Activated CD4-positive, alpha-beta T cell treated with anti-CD3 and anti-CD28 coated beads for 36 hours (primary cell): ENCODE measurements at places on chromosomes 7 and 10. TPM values are rescaled to one million over a fixed set of nuclear protein-coding genes. Genes with fewer than 3 reads are reported as not detected.
A peak's percentile ranks its signal among the peaks of the same experiment; 100 is the strongest.

- peak; percentile 53 for DNase-seq
These were observed 361.0 kb downstream of the FRMD4A start for GRCh38 chr10:13969792-13970140.

DNA sequence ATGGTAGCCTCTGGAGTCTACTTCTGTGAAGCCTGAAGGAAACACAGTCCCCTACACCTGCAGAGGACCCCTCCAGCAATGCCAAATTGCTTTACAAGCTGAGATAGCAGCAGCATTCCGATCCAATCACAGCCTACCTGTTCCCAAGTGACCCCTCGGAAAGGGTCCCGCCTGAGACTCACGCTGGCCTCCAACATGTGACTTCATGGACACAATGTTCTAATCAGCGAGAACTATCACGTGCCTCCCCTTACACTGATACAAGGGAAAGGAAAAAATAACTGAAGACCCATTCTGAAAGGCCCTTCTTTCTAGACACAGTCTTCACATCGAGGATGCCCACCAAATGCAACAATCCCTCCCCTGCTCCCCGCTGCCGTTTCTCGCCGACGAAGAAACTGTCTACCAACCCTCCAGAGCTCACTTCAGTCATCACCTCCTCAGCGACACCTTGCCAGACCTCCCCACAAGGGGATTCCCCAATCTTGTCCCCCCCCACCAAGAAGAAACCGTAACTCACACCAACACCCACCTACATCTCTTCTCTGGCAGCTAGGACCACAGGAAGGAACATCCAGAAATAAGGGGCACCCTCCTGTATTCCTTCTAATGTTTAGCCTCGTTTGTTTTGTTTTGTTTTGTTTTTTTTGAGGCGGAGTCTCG lies 1.8 kb downstream of the SNX8 start:
- no peak for DNase-seq

RBM17 gene
- 206 TPM for total RNA-seq

DNA sequence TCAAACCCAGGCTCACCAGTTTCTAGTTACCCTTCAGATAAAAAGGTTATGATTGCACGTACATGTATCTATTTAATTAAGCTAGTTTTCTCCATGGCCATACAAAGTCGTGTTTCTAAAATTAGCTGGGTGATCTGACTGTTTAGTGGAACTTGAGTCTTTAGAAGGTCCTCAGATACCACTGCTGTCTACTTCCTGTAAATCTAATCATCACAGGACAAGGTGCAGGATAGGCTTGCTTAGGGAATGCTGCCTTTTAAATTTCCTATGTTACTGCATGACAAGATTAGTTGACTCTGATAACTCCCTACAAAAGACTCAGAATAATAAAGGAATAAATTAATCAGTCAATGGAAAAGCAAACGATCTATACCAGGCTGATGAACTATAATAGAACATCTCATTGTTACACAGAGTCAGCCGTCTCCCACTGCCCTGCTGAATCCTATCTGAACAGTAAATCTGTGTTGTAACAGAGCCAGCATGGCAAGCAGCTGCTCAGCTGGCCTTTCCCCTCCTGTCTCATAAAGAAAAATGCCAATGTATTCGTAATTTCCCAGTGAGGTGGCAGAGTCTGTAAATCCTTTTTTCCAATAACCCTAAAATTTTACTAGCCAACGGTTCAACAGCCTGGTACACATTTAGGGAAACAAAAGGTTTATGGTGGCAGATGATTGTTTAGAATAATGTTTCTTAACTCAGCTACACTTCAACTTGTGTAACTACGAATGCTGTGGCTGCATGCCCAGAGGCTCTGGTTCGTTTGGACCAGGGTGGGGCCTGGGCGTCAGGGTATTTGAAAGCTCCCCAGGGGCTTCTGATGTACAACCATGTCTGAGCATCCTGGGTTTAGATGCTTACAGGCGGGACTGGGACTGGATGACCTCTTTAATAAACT lies 318.0 kb downstream of the PAXIP1 start:
- no peak for DNase-seq

DNA sequence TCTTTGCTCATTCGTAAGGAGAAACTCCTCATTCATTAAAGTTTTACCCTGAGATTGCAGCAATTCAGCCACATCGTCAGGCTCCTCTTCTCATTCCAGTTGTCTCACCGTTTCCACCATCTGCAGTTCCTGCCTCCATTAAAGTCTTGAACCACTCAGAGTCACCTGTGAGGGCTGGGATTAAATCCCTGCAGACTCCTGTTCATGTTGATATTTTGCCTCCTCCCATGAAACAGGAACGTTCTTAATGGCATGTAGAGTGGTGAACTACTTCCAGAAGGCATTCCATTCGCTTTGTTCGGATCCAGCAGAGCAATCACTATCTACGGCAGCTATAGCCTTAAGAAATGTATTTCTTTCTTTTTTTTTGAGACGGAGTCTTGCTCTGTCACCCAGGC lies 96.5 kb upstream of the FAM20C start:
- no peak for DNase-seq
